ENCODE measurements at places on chromosomes 6 and 20. TPM values are rescaled to one million over a fixed set of nuclear protein-coding genes. Genes with fewer than 3 reads are reported as not detected.

Gene RHAG
- not detected for total RNA-seq

Gene GLP1R
- 0.35 TPM for total RNA-seq

- no peak for DNase-seq
Measured at GRCh38 chr6:169983651-169984050, 232.2 kb downstream of the ERMARD start.

GRCh38 chr6:166278579-166279392, 29.4 kb downstream of the PRR18 start:
- no peak for DNase-seq

- no peak for DNase-seq
Measured at GRCh38 chr6:128736780-128737179, 146.2 kb upstream of the LAMA2 start.

DNA sequence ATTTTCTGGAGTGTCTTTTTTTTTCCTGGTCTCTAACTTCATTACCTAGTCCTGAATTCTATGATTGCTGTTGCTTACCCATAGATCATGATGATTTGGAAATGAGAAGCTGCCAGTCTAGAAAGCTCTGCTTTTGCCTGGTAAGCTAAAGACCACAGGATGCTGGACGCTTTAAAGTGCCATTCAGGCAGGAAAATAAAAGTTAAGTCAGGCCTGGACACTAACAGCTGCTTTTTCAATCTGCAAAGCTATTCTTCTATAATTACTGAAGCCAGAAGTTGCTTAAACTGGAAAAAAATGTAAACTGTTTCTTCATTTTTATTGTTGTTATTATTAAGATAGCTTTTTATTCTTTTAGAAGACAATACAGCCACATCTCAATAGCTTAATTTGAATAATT, 129.8 kb upstream of the SPACA1 start:
- DNase-seq, result no peak

GRCh38 chr6:40956936-40957335, 82.1 kb downstream of the UNC5CL start:
- no peak for DNase-seq

DNA sequence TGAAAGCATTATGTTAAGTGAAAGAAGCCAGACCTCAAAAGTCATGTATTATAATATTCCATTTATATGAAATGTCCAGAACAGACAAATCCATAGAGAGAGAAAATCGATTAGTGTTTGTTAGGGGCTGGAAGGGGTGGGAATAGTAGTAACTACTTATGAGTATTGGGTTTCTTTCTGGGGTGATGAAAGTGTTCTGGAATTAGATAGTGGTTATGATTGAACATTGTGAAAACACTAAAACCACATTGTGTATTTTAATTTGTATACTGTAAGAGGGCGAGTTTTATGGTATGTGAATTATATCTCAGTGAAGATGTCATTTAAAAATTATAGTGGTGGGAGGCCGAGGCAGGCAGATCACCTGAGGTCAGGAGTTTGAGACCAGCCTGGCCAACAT, 52.0 kb upstream of the KIF13A start:
- no peak for DNase-seq

DNA sequence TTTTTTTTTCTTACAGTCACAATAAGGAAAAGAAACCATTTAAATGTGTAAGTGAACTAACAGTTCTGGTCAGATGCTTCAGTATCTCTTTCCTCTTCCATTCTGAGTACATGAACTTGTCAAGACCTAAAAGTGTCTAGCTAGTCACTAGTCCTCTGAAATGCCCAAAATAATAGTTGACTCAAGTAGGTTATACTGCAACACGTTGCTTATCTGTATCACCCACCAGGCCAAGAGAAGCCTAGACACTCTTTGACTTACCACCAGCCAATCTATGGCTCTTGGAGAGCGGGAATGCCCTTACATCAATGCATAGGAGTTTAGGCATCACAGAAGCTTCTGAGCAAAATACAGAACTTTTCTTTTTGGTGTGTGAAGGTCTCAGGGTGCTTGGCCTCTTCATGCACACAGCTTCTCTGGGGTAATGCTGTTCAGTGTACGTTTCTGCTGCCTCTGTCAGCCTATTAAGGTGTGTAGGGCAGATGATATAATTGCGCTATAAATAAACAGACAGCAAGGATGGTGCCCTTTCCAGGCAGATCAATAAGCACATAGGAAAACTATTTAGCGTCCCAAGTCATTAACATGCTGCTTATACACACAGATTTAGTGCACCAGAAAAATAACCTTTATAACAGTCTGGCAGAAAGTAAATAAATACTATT, 7.8 kb upstream of the GFOD1 start:
- DNase-seq, result no peak

DNA sequence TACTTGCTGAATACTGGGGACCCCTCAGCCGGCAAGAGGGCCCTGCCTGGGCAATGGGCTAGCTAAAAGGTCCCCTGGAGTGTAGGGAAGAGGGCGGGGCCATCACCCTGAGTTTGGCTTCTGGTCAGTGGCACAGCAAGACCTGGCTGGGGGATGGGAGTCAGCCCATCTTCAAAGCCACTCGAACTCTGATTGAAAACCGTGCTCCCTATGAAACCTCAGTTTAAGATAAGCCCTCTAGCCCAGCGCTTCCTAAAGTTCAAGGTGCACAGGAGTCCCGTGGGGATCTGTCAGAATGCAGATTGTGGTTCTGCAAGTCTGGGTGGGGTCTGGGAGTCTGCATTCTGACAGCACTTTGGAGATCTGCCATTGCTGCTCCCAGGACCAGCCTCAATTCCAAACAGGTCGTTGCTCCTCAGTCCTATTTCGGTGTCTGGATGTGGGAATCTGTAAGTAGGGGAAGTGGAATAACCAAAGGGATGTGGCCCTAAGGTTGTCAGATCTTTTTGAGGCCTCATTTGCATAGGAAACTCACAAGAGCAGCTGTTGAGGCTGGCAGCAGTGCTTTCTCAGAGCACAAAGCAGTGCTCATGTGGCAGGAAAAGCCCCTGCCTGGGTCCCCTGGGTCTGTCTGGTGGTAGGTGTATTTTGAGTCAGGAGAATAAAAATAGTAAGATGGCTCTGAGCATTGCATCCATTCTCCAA, 85.3 kb upstream of the SCP2D1 start:
- DNase-seq, result no peak

DNA sequence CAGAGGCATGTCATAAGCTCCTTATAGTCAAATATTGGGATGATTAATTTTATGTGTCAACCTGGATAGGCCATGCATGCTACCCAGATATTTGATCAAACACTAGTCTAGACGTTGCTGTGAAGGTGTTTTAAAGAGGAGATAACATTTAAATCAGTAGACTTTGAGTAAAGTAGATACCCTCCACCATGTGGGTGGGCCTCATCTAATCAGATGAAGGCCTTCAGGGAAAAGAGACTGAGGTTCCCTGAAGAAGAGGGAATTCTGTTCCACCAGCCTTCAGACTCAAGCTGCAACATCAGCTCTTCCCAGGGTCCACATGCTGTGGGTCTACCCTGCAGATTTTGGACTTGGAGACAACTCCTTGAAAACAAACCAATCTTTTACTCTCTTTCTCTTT, 11.4 kb upstream of the NEDD9 start:
- DNase-seq, result no peak

DNA sequence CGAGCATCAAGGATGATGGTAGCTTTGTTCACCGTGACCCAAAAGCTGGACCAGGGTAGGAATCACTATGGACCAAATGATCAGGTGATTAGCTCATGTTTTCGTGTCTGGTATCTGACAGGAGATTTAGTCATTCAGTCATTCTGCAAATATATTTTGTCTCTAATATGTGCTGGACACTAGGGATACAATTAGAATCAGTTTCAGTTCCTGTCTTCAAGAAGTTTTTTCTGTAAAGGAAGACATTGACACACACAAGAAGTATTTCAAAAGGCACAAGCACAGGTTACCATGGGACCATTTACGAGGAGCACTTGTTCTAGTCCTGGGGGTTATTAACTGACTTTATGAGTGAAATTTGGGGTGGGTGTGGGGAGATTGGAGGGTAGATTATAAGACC, 244.9 kb downstream of the HIVEP2 start:
- no peak for DNase-seq

GRCh38 chr20:17985388-17986018, 16.7 kb downstream of the MGME1 start:
- no peak for DNase-seq

DNA sequence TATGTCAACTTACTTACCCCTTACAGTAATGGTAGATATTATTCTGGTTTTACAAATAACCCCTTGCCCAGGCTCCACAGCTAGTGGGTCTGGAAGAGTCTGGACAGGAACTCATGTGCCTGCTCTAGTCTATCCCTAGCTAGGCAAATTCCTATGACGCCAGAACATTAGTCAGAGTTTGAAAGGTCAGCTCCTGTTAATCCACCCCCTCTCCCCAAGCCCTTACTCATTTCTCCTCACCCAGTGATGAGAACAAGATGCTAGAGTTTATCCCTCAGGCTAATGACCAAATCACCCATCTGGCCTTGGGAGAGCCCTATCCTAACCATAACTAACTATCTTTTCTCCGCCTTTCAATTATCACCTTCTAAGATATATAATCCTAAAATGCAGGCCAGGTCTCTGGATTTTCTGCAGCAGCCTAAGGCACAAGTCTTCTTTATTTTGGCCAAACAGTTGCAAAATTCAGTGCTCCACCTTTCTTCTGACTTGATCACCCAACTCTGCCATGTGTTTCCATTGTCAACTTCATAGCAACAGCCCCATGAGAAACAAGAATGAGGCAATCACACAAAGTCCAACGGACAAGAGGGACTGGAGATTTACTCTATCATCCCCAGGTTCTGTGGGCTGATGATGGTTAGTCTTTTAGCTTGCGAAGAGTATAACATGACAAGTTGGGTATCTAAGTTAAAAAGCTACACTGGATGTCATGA, 113.3 kb downstream of the TASP1 start:
- DNase-seq, result no peak

GRCh38 chr6:170473801-170474200, 79.3 kb downstream of the PSMB1 start:
- no peak for DNase-seq

- DNase-seq, result no peak
Measured at GRCh38 chr20:17936761-17937732, 31.5 kb downstream of the SNX5 start.

DNA sequence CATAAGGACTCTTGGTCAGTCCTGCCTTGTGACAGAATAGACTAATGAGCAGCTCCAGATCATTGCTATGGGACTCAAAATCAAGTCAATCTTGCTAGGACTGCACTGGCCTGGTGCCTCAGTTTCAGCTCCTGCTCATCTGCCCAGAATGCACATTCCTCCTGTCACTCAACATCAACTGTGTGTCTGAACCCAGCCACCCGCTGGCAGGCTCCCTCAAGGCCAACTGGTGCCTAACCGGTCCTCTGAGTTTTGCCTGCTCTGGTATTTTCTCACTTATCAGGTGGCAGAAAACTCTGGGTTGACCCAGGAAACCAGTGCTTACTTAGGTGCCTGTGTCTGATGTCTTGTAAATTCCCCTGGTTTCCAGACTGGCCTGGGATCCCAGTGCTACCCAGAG, 297.7 kb downstream of the DHX35 start:
- no peak for DNase-seq

- DNase-seq, result no peak
Measured at GRCh38 chr6:149228311-149228955, 89.1 kb upstream of the TAB2 start.

DNA sequence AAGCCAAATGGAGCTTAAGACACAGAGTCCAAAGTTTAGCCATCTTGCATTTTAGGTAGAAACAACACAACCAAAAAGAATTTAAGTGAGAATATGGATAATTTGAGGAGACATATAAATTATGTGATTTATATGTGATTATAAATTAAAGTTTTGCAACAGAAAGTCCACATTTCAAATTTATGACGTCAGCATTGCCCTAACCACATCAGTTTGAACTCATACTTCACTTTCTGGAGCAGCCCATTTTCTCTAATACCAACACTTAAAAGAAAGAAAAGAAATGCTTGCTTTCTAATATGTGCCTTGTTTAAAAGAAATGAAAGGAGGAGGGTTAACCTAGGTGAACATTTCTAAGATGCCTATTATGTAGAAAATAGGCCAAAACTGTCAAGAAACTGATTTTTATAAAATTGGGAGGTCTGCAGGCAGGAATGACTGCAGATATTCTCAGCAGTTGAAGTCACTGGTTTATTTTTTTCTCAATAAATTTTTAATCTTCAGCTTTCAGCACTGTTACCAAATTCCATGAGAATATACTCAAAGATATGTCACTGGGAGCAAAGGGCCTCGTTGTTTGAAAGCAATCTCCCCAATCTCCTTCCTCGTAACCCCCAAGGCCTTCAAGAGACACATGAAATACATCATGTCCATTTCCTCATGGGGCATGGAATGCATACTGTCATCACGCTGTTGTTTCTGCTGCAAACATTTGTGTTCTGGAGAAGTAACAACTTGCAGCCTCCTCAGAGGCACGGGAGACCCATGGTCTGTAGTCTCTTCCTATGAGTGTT, 137.8 kb downstream of the SOD2 start:
- no peak for DNase-seq

DNA sequence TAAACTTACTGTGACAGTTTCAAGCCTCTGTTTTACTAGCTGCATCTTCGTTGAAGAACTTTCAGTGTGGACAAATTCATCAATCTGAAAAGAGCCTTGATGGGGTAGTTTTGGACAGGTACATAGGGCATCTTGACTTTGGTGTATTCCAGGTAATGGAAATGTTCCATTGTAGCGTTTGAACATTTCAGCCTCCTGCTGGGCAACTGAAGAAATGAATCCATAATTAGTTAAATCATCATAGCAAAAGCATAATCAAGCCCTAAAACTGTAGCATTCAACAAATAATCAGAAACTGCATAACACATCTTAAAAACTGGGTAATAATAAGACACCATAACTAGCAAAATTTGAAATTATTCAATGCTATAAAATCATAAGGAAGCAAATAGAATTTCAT, 86.2 kb downstream of the AHI1 start:
- DNase-seq, result no peak

DNA sequence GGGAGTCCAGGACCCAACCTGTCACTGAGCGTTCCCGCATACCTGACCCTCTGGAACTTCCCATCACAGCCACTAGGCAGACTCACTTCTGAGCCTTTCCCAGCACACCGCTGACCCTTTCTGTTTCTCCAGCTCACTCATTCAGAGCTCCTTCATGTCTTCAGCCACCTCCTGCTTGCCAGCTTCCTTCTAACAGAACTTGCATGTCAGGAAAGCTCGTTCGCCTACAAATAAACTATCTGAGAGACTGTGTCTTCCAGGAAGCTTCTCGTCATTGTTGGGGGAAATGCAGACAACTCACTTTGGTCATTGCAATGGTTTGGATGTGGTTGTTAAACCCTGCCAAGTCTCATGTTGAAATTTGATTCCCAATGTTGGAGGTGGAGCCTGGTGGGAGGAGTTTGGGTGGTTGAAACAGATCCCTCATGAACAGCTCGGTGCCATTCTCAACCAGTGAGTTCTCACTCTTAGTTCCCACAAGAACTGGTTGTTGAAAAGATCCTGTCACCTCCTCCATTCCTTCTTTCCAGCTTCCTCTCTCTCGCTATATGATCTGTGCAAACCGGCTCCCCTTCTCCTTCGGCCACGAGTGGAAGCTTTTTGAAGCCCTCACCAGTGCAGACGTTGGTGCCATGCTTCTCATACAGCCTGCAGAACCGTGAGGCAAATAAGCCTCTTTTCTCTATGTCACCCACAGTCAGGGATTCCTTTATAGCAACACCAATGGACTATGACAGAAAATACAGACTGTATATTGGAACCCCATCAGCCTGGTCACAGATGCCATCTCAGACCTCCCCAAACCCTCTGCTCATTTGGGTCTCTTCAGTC, 1.4 kb upstream of the MUC21 start:
- DNase-seq, result no peak

GRCh38 chr20:32934580-32934979, 69.7 kb downstream of the SUN5 start:
- DNase-seq, result no peak

All from dorsolateral prefrontal cortex (tissue), 122 donors.